Transverse colon (tissue), 4 donors: ENCODE measurements at places on chromosomes 1 and 21. TPM values are rescaled to one million over a fixed set of nuclear protein-coding genes. Genes with fewer than 3 reads are reported as not detected.

Gene AXDND1
- 3.7 TPM for total RNA-seq

Gene TFF3
- total RNA-seq, result 360 TPM

Gene ZSWIM5
- 14.2 TPM for total RNA-seq

Gene SPRR5
- total RNA-seq, result not detected

Gene SGIP1
- 1.8 TPM for total RNA-seq

Gene DNAH14
- total RNA-seq, result 84.0 TPM

Gene SAMSN1
- total RNA-seq, result 3.3 TPM

Gene PTPRU
- 5.6 TPM for total RNA-seq

Gene C1orf115
- total RNA-seq, result 43.2 TPM

Gene IL19
- total RNA-seq, result not detected

Gene IGFN1
- total RNA-seq, result not detected

Gene RHBDL2
- 22.5 TPM for total RNA-seq

Gene RSPH1
- 8.9 TPM for total RNA-seq

Gene UBXN10
- total RNA-seq, result 5.6 TPM

Gene AK5
- not detected for total RNA-seq

Gene IQCC
- 1.9 TPM for total RNA-seq

Gene PRXL2B
- 33.7 TPM for total RNA-seq

Gene RGS8
- total RNA-seq, result not detected

Gene HAO2
- not detected for total RNA-seq

Gene SMPDL3B
- 58.0 TPM for total RNA-seq

Gene GLIS1
- 0.75 TPM for total RNA-seq

Gene RAB3B
- total RNA-seq, result 3.5 TPM

Gene GCSAML
- total RNA-seq, result 0.14 TPM

Gene STYXL2
- not detected for total RNA-seq

Gene F5
- 0.82 TPM for total RNA-seq

Gene TAGLN2
- 155 TPM for total RNA-seq

Gene ZBTB8OS
- 41.6 TPM for total RNA-seq

Gene IARS2
- 75.8 TPM for total RNA-seq

Gene OR2T2
- total RNA-seq, result not detected

Gene LAPTM5
- total RNA-seq, result 21.3 TPM

Gene LCE1C
- not detected for total RNA-seq

Gene PAQR7
- total RNA-seq, result 2.4 TPM

Gene LRRC53
- not detected for total RNA-seq

Gene LRRC3
- 4.4 TPM for total RNA-seq

Gene TNFRSF4
- 4.8 TPM for total RNA-seq

Gene RGS4
- 1.7 TPM for total RNA-seq

Gene TMEM81
- total RNA-seq, result not detected

Gene CHTOP
- total RNA-seq, result 63.5 TPM

Gene CFAP107
- total RNA-seq, result not detected

Gene TNNI3K
- total RNA-seq, result 2.9 TPM

Gene SLC37A1
- 103 TPM for total RNA-seq

Gene AMPD1
- total RNA-seq, result 1.9 TPM

Gene OLIG2
- total RNA-seq, result not detected

Gene OR10Z1
- total RNA-seq, result not detected

Gene MPL
- total RNA-seq, result not detected
